ENCODE measurements at places on chromosomes 13 and 19.
A peak's percentile ranks its signal among the peaks of the same experiment; 100 is the strongest.

DNA sequence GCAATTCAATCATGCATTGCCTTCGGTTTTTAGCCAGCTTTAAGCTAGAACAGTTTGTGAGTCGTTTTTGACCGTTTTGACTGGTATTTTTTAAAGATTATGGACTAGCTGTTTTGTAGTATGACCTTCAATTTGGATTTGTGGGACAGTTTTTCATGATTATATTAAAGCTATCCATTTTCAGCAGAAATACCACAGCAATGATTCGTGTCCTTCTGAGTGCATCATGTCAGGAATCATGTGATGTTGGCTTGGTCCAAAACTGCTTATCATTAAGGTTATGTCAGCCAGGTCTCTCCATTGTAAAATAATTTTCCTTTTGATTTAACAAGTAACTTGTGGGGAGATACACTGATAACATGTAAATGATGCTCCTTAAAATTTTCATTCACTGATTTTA is 229.0 kb downstream of the POSTN start:
- H3K27me3 ChIP-seq = no peaks in the 10 kb centered on the region
- H3K4me1 ChIP-seq = no peaks in the 10 kb centered on the region
- no peak for DNase-seq

DNA sequence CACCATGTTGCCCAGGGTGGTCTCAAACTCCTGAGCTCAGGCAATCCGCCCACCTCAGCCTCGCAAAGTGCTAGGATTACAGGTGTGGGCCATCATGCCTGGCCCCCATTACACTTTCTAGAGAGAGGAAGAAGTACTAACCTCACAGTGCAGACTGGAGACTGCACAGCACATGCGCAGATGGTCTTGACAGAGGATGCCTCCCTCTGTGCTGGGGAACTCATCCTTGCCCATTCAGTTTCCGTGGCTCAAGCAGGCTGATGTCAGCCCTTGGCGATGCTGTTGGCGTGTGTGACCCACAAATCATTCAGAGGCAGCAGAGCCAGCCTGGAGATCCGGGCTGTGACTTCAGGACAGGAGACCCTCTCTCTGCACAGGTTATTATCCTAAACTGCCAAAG is 14.6 kb upstream of the FFAR2 start:
- no peaks in the 10 kb centered on the region for H3K27me3 ChIP-seq
- no peak for DNase-seq
- H3K4me3 ChIP-seq = no peak overlapping the region

DNA sequence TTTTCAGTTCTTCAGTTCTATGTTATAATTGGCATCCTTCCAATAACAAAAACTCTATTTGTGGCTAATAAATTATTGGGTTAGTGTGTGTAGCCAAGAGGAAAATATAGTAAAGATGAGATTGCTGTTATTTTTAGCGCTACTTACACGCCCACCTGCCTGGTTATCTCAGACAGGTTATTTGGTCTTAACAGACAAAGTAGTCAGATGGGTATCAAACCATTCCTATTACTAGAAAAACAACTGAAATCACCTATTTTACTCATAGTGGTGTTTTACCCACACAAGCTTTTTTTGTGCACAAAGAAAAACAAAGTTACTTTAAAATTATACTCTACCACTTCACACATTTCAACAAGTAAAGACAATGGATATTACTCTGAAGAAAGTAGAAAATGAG is 151.2 kb downstream of the TBC1D4 start:
- H3K36me3 ChIP-seq = no peaks in the 10 kb centered on the region
- no peaks in the 10 kb centered on the region for H3K27me3 ChIP-seq
- H3K4me3 ChIP-seq = no peak overlapping the region
- DNase-seq = no peak
- H3K27ac ChIP-seq = no peak overlapping the region

DNA sequence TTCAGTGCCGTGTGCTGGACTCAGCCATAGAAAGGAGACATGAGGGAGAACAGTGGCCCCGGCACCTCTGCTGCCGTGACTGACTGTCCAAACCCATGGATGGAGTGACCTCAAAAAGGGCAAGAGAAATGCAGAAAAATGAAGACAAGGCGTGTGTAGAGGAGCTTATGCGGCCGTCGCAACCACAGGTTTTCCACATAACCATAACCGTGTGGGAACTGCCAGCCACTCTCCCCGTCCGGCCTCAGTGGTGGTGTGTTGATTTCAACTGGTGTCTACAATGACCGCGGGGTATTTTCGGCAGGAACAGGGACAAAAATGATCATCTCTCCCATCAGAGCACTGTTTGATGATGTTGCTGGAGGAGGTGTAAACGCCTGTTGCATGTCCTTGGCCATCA is 42.9 kb upstream of the F7 start:
- H3K4me3 ChIP-seq = no peak overlapping the region
- H3K27ac ChIP-seq = peak overlapping the region; percentile 77
- peaks cover 2% of the 10 kb centered on the region for H3K4me1 ChIP-seq
- no peaks in the 10 kb centered on the region for H3K27me3 ChIP-seq
- H3K36me3 ChIP-seq = peaks cover 2% of the 10 kb centered on the region

DNA sequence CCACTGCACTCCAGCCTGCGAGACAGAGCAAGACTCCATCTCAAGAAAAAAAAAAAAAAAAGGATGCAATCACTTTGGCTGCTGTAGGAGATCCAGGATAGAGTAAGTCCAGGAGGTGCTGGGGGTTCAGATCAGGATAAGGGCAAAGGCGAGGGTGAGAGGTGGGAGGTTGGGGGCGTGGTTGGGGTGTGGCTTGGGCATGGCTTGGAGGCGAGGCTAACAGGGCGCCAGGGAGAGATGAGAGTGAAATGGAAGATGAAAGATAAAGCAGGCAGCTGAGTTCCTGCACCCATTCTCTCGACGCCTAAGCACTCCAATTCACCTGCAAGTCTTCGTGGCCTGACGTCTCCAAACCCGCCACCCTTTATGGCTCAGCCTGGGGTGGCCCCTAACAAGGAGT is 25.0 kb upstream of the ZNRF4 start:
- DNase-seq = no peak
- H3K4me1 ChIP-seq = peaks cover 3% of the 10 kb centered on the region
- no peak overlapping the region for H3K27ac ChIP-seq
- H3K36me3 ChIP-seq = no peaks in the 10 kb centered on the region
- H3K27me3 ChIP-seq = peaks cover 40% of the 10 kb centered on the region

DNA sequence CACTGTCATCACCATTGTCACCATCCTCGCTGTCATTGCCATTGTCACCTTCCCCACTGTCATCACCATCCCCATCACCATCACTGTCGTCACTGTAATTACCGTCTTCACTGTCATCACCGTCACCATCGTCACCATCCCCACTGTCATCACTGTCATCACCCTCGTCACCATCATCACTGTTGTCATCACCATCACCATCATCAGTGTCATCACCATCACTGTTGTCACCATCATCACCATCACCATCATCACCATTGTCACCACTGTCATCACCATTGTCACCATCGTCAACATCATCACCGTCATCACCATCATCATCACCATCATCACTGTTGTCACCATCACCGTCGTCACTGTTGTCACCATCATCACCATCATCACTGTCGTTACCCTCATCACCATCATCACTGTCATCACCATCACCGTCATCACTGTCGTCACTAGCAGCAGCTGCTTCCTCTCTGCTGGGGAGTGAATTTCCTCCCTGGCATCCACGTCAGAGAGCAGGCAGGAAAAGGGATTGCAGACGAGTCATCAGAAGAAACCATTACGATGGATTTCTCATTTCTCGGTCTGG is 27.3 kb downstream of the TMEM255B start:
- H3K27me3 ChIP-seq = peaks cover 37% of the 10 kb centered on the region
- no peak overlapping the region for H3K27ac ChIP-seq
- H3K4me1 ChIP-seq = peaks cover 2% of the 10 kb centered on the region
- peaks cover 2% of the 10 kb centered on the region for H3K36me3 ChIP-seq
- H3K4me3 ChIP-seq = no peak overlapping the region

GRCh38 chr19:18218600-18218999 is 7.6 kb downstream of the PDE4C start:
- H3K36me3 ChIP-seq = no peaks in the 10 kb centered on the region
- H3K27ac ChIP-seq = no peak overlapping the region
- no peak for DNase-seq
- H3K27me3 ChIP-seq = peaks cover 27% of the 10 kb centered on the region

DNA sequence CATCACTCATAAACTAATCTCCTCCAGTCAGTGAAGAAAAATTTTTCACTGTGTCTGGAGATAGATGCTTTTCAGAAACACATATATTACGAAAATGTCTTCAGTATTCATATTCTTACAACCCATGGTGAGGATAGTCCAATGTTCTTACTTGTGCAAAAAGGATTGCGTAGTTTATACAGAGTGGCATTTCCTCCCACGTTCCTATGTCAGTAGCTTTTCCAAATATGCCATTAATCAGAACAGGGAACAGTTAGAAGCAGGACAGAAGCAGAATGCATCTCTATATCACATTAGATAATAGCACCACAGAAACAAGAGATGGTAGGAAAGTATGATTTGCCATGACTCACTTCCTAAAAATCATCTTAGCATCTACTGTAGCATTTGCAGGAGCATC is 282.9 kb downstream of the SLITRK5 start:
- no peak overlapping the region for H3K27ac ChIP-seq
- no peak overlapping the region for H3K4me3 ChIP-seq
- no peak for DNase-seq

- DNase-seq = no peak
- H3K27ac ChIP-seq = peak overlapping the region; percentile 98
- no peaks in the 10 kb centered on the region for H3K27me3 ChIP-seq
- peak overlapping the region; percentile 89 for H3K4me3 ChIP-seq
Measured at GRCh38 chr19:38843175-38843758, 6.5 kb downstream of the HNRNPL start.

GRCh38 chr13:101919541-101920181 is 467.2 kb downstream of the ITGBL1 start:
- no peak for DNase-seq
- H3K36me3 ChIP-seq = peaks cover 2% of the 10 kb centered on the region
- no peaks in the 10 kb centered on the region for H3K4me1 ChIP-seq

DNA sequence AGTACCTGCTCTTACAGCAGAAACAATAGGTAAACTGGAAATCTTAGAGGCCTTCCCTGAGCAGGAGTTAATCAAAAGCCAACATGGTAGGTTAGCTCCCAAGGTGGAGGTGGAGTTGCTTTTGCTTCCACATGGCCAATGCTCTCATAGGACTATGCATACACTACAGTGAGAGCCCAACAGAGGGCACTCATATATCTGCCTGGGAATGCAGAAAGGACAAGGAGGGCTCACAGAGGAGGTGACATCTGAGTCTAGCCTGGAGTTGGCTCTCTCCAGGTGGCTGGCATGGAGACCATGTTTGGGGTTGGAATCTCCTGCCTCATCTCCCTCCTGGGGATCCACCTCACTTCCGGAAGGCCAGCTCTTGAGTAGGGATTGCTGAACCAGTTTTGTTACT is 34.6 kb downstream of the ATP8A2 start:
- peaks cover 48% of the 10 kb centered on the region for H3K27me3 ChIP-seq
- peaks cover 2% of the 10 kb centered on the region for H3K36me3 ChIP-seq
- H3K4me3 ChIP-seq = no peak overlapping the region
- H3K4me1 ChIP-seq = no peaks in the 10 kb centered on the region

DNA sequence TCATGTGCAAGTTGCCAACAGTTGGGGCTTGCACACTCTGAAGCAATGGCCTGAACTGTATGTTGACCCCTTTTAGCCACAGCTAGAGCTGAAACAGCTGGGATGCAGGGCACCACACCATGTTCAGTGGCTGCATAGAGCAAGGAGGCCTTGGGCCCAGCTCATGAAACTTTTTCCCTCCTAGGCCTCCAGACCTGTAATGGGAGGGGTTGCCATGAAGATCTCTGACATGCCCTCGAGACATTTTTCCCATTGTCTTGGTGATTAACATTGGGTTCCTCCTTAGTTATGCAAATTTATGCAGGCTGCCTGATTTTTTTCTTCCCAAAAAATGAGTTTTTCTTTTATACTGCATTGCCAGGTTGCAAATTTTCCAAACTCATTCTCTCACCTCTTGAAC is 165.1 kb upstream of the PRR20A start:
- no peak for DNase-seq
- H3K36me3 ChIP-seq = no peaks in the 10 kb centered on the region
- H3K4me1 ChIP-seq = no peaks in the 10 kb centered on the region
- no peak overlapping the region for H3K27ac ChIP-seq
- H3K27me3 ChIP-seq = no peaks in the 10 kb centered on the region

GRCh38 chr13:36745436-36745835 is 71.6 kb downstream of the SERTM1 start:
- no peaks in the 10 kb centered on the region for H3K36me3 ChIP-seq
- no peak for DNase-seq
- H3K27ac ChIP-seq = no peak overlapping the region
- peaks cover 7% of the 10 kb centered on the region for H3K27me3 ChIP-seq
- no peaks in the 10 kb centered on the region for H3K4me1 ChIP-seq
- no peak overlapping the region for H3K4me3 ChIP-seq

DNA sequence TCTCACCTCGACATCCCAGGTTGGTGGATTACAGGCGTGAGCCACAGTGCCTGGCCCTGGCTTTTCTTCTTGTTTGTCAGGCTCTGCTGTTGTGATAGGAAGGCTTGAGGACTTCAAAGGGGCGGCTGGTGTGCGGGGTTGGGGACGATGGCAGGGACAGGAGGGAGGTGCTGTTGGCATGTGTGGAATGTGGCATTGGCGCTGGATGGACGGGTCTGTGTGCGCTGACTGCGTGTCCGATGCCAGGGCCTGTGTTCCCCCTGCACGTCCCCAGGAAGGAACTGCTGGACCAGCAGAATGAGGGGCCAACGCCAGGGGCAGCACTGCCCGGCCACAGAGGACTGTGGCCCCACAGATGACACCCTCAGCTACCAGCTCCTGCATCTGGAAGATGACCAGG is 12.7 kb upstream of the PTBP1 start:
- no peak overlapping the region for H3K27ac ChIP-seq
- no peak for DNase-seq
- H3K4me3 ChIP-seq = no peak overlapping the region
- no peaks in the 10 kb centered on the region for H3K36me3 ChIP-seq
- no peaks in the 10 kb centered on the region for H3K4me1 ChIP-seq
- no peaks in the 10 kb centered on the region for H3K27me3 ChIP-seq
